ENCODE measurements at places on chromosomes 2 and 18.

- no peak for DNase-seq
Measured at GRCh38 chr2:112194028-112194427, 55.8 kb downstream of the FBLN7 start.

DNA sequence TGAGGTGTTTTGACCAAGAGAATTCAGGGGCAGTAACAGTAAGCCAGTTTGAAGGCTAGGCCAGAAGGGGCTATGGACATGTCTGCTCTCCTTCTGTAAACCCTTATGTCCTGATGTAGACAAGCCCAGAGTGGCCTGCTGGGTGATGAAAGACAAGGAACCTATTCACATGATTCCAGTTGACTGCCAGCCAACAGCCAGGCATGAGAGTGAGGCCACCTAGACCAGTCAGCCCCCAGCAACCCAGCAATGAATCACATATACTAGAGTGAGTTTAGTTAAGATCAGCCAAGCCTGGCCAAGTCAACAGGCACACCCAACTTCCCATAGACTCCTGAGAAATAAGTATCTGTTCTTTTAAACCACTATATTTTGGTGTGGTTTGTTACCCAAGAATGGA lies 1889.7 kb upstream of the CELF4 start:
- no peak for DNase-seq

GRCh38 chr2:62302631-62303435 lies 106.9 kb downstream of the B3GNT2 start:
- no peak for DNase-seq

- DNase-seq, result no peak
Measured at GRCh38 chr2:97669448-97669847, at the start of gene C2orf92. TSS of gene C2orf92 (plus strand) at chr2:97669713. CDS start at chr2:97669789, 76 bp downstream.

DNA sequence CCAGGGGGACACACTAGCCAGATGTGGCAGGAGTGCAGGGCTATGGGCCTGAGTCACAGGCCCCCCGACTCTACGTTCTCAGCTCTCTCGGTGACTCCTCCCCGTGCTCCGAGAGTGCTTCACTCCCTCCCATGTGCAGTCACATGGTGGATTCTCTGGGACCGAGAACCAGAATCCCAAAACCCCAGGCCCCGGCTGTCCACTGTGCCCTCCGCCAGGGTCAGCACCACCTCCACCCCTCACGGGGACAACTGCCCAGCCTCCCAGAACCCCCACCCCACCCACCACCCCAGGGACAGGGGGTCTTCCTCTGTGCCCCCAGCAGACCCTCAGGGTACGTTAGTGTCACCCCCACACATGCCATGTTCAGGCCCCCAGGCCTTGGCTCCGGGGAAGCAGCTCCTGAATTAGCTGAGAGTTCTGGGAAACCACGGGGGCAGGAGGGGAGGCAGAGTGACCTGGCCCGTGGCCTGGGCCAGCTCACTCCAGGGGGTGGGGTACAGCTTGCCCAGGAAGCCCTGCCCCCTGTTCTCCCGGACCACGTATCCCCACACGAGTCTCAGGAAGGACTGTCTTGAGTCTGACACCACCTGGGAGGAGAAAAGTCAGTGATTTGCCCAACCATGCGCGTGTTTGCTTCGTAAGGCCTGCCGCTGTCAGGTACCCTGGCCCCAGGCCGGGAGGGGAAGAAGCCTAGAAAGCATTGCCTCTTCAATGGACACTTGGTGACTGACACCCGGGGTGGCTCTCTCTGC lies 4.4 kb downstream of the RAMP1 start:
- no peak for DNase-seq

- no peak for DNase-seq
Measured at GRCh38 chr2:61157371-61158003, 4.5 kb upstream of the C2orf74 start.

- DNase-seq, result no peak
Measured at GRCh38 chr18:13376841-13377351, 158.3 kb downstream of the LDLRAD4 start.

- DNase-seq, result no peak
Measured at GRCh38 chr2:188610827-188611226, 319.2 kb downstream of the GULP1 start.

DNA sequence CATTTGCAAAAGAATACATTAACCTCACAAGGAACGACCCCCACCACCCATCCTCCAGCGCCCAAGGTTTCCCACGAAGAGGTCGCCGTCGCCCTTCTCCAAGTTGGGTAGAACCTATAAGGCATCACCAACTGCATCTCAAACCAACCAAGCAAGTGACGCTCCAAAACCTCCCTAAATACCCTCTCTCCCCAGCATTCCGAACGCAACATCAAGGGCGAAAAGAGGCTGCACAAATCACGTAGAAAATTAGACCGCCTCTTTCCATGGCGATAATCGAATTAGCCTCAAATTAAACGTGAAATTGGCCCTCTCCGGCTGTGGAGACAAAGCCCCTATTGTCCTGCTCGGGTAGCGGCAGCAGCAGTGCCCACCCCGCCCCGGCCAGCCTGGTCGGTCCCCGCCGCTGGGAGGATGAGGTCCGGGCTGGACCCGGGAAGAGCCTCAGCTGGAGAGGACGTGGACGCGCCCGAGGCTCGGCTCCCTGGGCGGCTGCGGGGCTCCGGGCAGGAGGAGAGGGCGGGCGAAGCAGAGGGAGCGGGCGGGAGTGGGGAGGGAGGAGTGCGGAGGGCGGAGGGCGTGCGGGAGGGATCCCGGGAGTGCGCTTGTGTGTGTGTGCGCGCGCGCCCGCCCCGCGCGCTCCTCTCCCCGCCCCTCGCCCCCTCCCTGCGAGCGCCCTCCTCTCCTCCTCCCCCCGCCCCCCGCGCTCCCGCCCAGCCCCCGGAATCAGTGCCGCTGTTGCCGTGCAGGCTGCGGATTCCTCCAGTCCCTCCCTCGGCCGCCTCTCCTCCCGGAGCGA lies at the start of gene SPTBN1:
Gene SPTBN1, plus strand, starts transcription at position 765 of the 799 bp plus-strand sequence. CDS start 70,092 bp downstream, outside the sequence.
- DNase-seq, result no peak

- no peak for DNase-seq
Measured at GRCh38 chr2:43011158-43011491, 215.3 kb downstream of the ZFP36L2 start.

DNA sequence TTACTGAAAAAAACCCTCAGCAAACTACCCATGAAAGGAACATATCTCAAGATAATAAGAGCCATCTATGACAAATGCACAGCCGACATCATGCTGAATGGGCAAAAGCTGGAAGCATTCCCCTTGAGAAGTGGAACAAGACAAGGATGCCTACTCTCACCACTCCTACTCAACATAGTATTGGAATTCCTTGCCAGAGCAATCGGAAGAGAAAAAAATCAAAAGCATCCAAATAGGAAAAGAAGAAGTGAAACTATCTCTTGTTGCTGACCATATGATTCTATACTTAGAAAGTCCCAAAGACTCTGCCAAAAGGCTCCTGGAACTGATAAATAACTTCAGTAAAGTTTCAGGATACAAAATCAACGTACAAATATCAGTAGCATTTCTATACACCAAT lies 40.6 kb upstream of the MSTN start:
- DNase-seq, result no peak

- DNase-seq, result no peak
Measured at GRCh38 chr2:52498077-52498750, 1269.4 kb upstream of the CHAC2 start.

DNA sequence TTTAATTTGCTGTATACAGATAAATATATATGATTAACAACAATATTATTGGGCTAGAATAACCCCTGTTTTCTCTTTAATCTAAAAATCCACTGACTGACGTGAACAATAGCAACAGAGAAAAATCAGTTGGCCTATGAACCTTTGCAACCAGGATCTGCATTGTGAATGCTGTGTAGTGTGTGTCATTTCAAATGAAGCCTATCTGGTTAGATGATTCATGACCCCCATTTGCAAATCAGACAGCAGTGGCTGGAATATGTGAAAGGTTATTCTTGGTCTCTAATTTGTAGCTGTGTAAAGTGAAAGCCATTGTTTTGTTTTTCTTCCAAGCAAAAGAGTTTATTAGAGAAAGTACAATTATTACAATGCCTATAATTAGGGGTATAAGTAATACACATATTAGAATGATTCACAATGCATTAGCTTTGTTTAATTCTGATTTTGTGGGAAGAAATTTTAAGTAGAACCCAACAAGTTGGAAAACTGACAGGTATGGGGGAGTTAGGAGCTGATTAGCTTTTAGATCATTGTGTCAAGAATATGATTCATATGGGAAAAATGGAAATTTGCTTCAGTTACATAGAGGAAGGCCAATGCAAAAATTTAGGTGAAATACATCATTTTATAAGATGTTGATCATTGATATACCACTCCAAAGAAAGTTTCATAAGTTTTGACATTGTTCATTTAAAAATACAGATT lies 1362.2 kb upstream of the TMEFF2 start:
- DNase-seq, result no peak

DNA sequence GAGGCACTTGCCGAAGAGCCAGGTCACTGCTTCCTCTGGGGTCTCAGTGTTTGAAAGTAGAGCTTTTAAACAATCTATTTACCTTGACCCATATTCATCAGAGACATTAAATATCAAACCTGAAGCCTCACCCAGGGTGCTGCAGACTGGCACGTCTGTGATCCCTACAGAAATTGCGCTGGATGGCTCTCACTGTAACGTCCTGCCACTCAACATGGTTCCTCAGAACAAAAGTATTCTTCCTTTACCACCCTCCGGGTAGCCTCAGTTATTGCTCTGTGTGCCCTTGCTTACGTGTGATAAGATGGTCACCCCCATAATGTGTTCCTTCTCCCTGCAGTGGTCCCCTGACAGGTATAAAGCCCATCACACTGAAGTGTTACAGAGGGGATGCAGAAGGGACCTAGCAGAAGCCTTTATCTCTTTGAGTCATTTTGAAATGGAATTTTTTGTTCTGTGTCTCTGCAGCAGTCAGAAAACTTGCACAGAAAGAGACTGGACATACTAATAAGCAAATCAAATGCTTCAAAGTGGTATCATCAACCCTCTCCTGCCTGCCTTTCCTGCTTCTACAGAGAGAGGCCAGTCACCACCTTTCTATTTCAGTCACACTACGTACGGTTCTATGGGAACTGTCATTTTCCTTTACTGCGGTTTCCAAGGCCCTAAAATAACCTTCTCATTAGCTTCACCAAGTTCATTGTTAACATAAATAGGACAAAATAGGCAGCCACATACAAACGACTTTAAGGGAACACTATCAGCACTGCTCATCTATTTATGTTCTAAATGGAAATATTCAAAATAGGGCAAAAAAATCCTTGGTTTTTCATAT lies 86.8 kb downstream of the METTL8 start:
- DNase-seq, result no peak

All from CD14-positive monocyte (primary cell).